Stimulated activated CD4-positive, alpha-beta T cell treated with anti-CD3 and anti-CD28 coated beads, Interleukin-2, amount 100 ng/mL, for 48 hours (primary cell): ENCODE measurements at places on chromosomes 3 and 15.

DNA sequence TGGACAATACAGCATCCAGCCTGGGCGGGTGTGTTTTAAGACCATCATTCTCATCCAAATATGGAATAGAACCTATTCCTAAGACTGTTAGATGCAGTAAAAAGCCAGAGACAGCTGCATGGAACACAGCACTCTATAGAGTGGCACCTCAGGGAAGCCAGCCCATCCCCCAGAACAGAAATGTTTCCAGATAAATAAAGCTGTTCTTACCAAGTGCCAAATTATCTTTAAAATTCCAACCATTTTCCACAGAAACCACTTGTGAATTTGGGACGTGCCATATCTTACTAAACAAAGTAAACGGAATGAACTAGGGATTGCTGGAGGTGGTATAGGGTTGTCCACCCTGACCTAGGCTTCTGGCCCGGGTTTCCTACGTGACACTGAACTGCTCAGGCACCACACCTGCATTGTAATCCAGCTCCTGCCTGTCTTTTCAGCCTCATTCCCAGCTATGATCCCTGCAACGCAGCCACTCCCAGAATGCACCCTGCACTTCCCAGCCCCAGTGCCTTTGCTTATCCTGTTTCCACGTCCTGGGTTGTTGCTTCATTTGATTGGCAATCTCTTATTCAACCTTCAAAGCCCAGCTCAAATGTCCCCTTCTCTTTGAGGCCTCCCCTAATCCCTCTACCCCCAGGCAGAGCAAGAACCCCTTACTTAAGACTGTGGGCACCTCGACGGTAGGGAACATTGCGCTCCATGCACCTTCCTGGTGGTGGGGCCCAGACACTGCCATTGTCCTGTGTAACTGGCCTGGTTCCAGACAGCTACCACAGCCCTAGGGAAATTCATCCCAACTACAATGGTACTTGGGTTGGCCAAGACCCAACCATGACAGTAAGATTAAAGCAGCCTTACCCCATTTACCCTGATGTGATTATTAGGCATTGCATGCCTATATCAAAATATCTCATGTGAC, 100.2 kb downstream of the IQSEC1 start:
- DNase-seq: no peak

GRCh38 chr3:99863588-99863987, 45.9 kb downstream of the CMSS1 start:
- DNase-seq: no peak

DNA sequence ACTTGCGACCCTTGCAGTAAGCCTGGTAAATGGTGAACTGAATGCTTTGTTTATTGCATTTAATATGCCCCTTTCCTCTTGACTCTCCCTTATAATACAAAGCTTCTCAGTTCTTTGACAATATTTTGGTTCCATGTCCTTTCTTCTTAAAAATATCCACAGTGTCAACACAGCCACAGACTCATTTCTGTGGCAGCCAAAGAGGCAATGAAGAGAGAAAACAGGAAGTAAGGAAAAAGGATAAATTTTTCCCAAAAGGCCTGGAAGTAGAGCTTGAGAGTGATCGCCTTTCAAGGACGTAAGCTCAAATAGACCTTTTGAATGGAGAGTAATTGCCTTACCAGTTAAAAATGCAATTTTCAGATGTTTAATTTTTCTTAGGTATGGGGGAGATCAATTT, 59.4 kb downstream of the PEX5L start:
- no peak for DNase-seq

DNA sequence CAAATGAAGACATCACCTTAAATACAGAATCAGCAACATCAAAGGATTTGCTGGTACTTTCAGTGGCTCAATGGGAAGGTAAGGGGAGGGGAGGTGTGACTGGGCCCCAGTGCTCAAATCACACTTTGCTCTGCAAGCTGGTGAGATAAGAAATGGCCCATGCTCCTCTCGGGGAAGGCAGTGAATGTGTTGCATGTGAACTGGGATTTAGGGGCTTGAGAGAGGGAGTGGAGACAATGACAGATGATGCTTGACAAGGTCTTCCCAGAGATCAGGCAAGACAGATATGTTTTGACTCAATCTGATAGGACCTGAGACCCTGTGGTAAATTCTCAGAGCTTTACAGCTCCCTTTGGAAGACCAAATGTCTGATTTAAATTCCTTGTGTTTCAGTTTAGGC, 233.0 kb upstream of the PROK2 start:
- DNase-seq: no peak

DNA sequence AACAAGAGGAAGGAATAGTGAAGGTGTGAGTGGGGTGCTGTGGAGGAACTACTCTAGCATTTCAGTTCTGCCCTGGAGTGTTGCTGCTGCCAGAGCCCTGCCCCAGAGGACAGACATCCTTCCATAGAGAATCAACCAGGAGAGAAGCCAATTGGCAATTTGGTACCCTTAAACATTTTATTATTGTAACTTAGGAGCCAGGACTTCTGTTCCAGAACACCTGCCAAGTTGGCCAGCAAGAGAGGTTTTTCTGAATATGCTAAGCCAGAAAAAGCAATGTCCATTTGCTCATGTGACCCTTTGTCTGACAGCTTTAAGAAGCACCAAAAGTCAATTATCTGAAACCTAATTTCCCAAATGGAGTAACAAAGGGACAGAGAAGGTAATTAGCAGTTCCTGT, 264.9 kb downstream of the MEX3B start:
- DNase-seq: no peak

GRCh38 chr3:127210654-127210943, 17.7 kb downstream of the PRR23E start:
- no peak for DNase-seq

DNA sequence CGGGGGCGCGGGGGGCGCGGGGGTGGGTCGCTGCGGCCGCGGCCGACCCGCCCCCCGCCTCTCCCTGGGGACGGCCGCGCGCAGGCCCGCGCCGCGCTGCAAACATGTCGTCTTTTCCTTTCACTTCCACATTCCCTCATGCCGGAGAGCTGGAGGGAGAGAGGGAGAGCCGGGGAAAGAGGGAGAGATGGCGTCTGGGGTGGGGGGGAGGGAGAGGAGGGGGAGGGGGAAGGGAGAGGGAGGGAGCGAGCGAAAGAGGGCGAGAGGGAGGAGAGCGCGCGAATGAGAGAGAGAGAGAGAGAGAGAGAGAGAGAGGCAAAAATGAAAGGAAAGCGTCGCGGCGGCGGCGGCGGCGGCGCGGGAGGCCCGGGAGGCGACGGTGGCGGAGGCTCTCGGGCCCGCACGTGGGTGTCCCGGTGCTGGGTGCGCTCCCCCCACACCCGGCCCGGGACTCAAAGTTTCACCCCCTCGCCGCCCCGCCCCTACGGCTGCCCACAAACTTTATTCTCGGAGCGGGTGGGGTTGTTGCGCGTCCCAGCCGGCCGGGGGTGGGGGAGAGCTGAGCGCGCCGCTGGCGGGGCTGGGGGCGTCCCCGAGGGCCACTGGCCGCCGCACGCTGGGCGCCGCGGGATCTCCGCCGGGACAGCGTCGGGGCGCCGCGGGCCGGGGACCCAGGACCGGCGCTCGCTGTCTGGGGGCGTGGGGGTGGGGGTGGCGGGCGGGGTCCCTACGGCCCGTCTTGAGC, 731 bp downstream of the ZNF710 start:
- peak; percentile 43 for DNase-seq

- no peak for DNase-seq
Measured at GRCh38 chr3:64650096-64650622, 37.6 kb downstream of the ADAMTS9 start.

DNA sequence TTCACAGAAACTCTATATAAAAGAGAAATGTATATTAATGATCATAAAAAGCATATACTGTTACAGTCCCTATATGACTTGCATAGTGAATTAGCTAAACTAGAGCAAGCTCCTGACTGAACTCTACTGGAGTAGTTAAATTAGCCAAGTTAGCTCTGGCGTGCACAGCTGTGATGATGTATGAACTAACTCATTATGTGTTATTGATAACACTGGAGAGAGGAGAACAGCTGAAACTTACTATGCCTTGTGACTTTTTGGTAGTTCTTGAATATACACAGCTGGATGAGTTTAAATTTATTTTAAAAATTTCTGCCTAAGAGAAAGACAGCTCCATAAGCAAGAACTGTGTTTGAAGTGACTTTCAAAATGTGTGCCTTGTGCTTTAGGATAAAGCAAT, 8.1 kb downstream of the TIPARP start:
- DNase-seq: no peak

DNA sequence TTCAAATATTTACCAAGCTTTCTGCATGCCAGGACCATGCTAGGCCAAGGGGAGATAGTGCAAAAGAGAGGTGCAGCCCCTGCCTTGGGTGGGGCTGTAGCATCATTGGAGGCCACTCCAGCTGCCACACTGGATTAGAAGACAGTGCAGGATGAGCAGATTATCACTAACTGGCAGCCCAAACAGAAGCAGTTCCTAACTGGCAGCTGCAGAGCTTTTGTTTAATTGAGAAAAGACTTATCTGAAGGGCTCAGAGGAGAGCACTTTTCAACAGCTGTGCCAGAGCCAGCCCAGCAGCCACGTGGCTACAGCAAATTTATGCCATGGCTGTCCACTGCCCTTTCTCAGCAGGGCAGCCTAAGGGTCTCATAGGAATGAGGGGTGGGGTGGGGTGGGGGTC, 13.5 kb upstream of the ACSBG1 start:
- DNase-seq: no peak

DNA sequence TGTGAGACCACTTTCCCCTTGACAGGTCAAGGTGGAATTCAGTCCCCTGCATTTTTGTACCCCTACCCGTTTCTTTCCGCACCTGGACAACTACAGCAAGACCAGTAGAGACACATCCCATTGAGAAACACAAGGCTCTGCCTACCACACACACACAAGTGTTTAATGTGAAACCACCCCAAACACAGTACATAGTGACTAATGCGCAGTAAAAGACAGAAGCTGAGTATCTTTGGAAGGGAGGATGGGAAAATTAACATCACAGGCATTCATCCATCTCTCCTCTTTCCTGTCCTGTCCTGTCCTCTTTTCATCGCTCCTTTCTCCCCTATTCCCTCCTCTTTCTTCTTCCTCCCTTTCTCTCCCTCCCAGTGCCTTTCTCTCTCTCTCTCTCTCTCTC, 64.8 kb downstream of the SCN11A start:
- DNase-seq: no peak

DNA sequence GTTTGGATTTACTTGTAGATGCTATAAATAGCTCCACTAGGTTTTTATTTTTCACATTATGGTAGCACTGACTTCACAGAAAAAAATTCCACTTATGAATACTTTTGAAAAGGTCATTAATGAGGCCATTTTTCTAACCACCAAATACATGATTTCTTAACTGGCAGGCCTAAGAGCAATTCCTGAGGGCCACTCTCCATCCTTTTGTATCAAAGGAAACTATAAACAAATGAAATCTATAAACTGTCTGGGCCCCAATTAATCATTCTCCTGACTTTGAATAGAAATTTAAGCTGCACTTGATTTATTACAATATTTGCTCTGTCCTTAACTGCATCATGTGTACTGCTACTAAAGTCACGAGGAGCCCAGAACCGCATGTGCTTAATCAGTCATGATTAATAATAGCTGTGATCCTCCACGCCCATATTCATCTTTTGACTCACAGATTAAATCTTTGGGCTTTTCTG, 25.1 kb upstream of the MTMR10 start:
- no peak for DNase-seq

- no peak for DNase-seq
Measured at GRCh38 chr3:186825872-186826409, 16.6 kb upstream of the ADIPOQ start.

DNA sequence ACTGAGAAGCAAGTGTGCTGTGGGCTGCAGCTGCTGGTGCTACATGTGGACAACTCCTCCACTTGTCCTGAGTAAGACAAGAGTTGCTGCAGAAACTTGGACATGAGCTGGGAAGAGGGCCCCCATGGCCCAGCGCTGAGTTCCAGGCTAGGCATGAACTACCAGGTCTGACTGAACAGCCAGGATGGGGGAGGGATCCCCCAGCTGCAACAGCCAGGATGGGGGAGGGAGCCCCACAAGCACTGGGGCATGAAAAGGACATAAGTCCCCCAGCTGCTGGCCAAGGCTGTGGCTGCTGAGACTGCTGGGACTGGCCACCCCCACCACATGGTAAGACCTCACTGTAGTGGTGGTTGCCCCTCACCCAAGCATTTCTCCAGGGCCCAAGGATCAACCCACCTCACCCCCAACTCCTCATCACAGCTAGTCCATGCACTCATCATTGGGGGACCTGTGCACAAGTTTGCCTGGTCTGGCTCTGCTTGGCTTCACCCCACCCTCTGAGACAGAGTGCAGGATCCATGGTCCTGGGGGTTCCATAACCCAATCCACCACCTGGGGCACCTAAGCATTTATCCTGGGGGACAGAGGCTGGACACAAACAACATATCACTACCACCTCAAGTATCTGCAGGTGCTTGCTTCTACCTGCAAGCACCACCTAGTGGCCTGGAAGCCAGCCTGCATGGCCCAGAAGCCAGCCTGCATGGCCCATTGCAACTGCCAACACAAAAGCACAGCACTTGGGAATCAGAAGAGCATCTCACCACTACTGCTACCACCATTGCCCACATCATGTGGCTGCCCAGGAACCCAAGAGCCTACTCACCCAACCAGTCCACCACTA, 84.5 kb upstream of the STT3B start:
- DNase-seq: peak; percentile 15

- DNase-seq: no peak
Measured at GRCh38 chr3:133882986-133883586, 12.6 kb downstream of the RAB6B start.

DNA sequence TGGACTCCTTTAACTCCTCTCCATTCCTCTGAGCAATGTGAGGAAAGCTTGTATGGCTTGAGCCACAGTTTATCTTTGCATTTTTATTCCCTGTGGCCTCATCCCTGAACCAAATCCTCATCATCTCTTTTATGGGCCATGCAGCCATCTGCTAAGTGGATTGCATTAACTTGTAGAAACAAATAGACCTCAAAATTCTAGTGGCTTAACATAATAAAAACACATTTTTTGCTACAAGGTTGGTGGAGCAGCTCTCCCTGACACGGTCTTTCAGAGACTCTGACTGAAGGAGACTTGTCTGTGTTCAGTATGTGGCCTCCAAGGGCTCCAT, 135.3 kb downstream of the RPL22L1 start:
- no peak for DNase-seq

DNA sequence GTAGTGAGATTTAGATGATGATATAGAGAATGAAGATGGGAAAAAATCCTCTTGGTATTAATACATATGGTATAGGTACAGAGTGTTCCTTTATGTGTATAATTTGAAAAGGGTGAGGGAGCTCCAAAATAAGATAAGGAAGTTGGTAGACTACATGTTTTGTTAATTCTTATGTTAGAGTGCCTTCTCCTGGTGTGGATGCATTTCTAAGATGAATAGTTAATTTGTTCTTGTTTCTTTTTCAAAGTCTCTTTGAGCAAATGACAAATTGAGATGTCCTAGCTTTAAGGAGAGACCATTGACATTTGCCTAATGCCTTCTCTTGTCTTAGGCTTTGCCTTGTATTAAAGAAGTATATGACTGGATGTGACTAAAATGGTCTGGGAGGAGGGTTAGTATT, 34.1 kb downstream of the AKAP13 start:
- no peak for DNase-seq

DNA sequence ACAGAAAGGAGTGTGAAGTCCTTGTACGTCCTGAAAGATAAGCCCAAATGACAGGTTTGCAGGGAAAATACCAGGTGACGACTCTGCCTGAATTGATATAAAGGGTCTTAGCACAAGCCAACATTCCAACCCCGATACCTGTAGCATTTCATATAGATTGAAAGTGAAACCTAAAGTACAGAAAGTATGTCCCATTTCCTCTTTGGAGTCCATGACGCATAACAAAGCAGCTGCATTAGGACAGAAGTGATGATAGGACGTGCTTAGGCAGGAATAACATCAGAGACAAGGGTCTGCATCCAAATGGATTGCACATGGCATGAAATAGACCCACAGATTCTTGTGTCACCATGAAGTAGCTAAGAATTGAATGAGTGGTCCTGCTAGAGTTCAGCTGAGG, 187.0 kb upstream of the ROBO1 start:
- DNase-seq: no peak
